NCI-H460 (cell line): ENCODE measurements at places on chromosomes 3 and 15. TPM values are rescaled to one million over a fixed set of nuclear protein-coding genes. Genes with fewer than 3 reads are reported as not detected.

GUCA1C gene
- not detected in 2 replicates for total RNA-seq

ROBO2 gene
- total RNA-seq: 0.05 TPM in 1 of 2 replicates, not detected in the other

KBTBD8 gene
- 0.72 and 1.7 TPM in 2 replicates for total RNA-seq

CYP11A1 gene
- not detected in 2 replicates for total RNA-seq

MST1R gene
- total RNA-seq: 0.69 and 0.82 TPM in 2 replicates

GRK7 gene
- total RNA-seq: not detected in 2 replicates

ARNT2 gene
- 0.78 and 1.0 TPM in 2 replicates for total RNA-seq

MYD88 gene
- 5.9 and 8.3 TPM in 2 replicates for total RNA-seq

IQCH gene
- 4.0 and 5.7 TPM in 2 replicates for total RNA-seq
